ENCODE measurements at places on chromosomes 11 and 22.

DNA sequence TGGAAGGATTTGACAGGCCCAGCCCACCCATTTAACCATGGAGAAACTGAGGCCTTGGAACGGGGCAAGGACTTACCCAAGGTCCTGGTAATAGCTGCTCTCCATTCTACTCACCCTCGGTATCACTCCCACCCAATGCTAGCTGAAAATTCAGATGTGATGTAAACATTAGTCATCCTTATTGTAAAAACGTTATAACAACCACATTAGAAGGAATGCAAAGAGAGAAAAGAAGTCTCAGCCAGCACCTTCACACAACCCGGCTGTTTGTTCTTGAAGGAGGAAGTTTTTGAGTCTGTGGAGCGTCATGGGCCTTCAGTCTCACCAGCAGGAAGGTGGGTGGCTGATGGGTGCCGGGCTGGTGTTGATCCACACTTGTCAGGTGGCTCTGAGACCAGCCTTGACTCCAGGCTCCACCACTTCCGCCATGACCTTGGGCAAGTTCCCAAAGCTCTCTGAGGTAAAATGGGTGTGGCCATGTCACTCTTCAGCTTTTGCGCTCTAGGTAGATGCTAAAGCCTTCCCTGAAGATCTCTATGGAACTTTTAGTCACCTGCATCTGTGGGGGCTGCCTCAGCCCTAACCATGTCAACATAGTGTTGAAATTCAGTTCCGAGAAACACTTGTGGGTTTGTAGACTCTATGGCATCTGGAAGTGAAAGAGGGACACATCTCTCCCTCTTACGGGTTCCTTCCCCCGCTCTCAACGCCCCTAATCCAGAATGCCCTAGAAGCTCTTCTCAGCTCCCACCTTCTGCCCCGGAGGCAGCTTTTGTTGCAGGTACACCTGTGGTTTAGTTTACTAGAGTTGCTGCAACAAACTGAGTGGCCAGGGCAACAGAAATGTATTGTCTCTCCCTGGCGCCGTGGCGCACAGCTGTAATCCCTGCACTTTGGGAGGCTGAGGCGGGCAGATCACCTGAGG, 14.8 kb downstream of the CD6 start:
- peak overlapping the region; percentile 71 for H3K4me3 ChIP-seq
- peak overlapping the region; percentile 95 for H3K27ac ChIP-seq
- DNase-seq: peak; percentile 85
- peaks cover 54% of the 10 kb centered on the region for H3K36me3 ChIP-seq

DNA sequence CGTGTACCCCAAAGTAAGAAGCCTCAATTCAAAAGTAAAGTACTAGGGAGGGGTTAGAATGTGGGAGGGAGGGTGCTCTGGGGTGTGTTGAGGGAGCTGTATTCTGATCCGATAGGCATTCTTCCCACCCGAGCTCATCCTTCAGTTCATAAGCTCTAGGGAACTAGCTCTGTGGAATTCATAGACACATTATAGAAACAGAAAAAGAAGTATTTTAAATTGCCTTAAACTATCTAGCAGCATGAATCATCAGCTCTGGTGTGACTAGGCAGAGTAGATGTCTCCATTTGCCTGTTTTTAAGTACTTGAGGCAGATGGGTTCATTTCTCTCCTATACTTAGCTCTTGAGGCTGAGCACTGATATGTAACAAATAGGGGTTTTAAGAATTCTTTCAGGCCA, 7.3 kb upstream of the SGSM3 start:
- peaks cover 80% of the 10 kb centered on the region for H3K36me3 ChIP-seq
- DNase-seq: no peak
- H3K4me3 ChIP-seq: no peak overlapping the region
- no peaks in the 10 kb centered on the region for H3K27me3 ChIP-seq
- H3K4me1 ChIP-seq: no peaks in the 10 kb centered on the region

DNA sequence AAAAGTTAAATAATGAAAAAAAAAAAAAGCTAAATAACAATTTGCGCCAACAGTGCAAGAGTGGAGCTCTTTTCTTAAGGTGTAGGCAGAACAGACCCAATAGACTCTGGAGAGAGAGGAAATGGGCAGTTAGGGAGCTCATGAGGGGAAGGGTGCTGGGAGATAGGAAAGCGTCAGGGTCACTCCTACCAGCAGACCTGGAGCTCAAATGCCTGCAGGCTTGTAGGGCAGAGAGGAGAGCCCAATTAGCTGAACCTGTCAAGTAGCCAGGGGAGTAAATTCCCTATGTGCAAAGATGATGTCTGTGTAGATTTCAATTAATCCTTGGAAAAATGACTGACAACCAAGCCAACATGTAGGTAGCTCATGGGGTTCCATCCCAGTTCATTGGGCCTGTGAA, 73.0 kb downstream of the RAB30 start:
- H3K27me3 ChIP-seq: no peaks in the 10 kb centered on the region
- peaks cover 89% of the 10 kb centered on the region for H3K4me1 ChIP-seq
- no peak overlapping the region for H3K4me3 ChIP-seq
- peaks cover 13% of the 10 kb centered on the region for H3K36me3 ChIP-seq

DNA sequence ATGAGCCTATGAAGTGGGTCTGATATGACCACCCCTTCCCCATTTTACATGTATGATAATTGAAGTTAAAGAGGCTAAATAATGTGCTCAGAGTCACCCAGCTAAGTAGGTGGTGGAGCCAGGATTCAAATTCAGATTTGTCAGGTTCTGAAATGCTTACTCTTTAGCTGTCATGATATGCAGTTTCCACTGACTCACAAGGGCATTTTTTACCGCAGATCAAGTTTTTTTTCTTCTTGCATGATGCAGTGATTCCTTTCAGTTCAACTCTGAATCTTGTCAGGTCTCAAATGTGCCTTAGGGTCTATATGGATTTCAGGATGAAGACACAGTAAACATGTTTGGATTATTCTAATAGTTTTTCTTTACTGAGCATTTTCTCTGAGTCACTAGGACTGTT, 12.6 kb upstream of the TRIM44 start:
- peaks cover 49% of the 10 kb centered on the region for H3K27me3 ChIP-seq
- DNase-seq: no peak
- H3K4me3 ChIP-seq: no peak overlapping the region
- H3K4me1 ChIP-seq: peaks cover 4% of the 10 kb centered on the region
- no peaks in the 10 kb centered on the region for H3K36me3 ChIP-seq

- H3K27ac ChIP-seq: no peak overlapping the region
- H3K27me3 ChIP-seq: no peaks in the 10 kb centered on the region
- no peaks in the 10 kb centered on the region for H3K36me3 ChIP-seq
- peaks cover 22% of the 10 kb centered on the region for H3K4me1 ChIP-seq
These were observed 15.9 kb upstream of the GLYATL1 start for GRCh38 chr11:58923300-58923788.

- H3K4me3 ChIP-seq: no peak overlapping the region
- no peak for DNase-seq
- no peaks in the 10 kb centered on the region for H3K4me1 ChIP-seq
- H3K27me3 ChIP-seq: peaks cover 8% of the 10 kb centered on the region
- H3K36me3 ChIP-seq: no peaks in the 10 kb centered on the region
These were observed 152.5 kb upstream of the POU2AF2 start for GRCh38 chr11:111093061-111093460.

DNA sequence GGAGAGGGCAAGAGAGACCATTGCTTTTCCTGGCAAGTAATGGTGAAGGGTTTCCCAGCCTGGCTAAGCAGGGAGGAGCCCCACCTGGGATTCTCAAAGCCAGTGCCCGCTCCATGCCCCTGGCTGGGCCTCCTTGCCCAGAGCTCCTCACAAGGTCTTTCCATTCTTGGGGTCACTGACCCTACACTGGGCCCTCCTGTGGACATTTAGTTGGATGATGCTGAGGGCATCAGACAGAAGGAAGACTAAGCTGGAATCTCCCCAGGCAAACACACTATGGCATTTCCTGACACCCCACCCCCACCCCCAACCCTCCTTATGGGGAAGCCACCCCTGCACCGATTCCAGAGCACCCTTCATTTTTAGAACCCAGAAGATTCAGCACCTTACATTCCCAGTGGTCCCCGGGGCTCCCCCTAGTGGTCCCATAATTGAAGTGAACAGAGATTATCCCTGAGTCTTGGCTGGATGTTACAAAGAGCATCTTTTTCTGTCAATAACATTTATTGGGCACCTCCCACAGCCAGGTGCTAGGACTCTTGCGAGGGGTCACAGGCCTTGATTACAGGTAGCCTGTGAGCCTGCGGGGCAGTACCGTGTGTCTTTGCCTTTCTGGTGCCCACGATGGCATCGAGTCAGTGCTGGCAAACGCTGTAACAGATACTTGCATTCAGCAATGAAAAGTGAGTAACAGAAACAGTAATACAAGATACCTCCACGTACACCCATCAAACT, 548.5 kb downstream of the BUD13 start:
- DNase-seq: peak; percentile 41
- H3K4me3 ChIP-seq: no peak overlapping the region
- H3K27me3 ChIP-seq: peaks cover 8% of the 10 kb centered on the region
- no peaks in the 10 kb centered on the region for H3K36me3 ChIP-seq
- no peak overlapping the region for H3K27ac ChIP-seq
- no peaks in the 10 kb centered on the region for H3K4me1 ChIP-seq

GRCh38 chr22:41425660-41426365, 20.8 kb downstream of the TOB2 start:
- peak overlapping the region; percentile 63 for H3K27ac ChIP-seq
- peaks cover 6% of the 10 kb centered on the region for H3K36me3 ChIP-seq
- peak overlapping the region; percentile 8 for H3K4me3 ChIP-seq
- H3K27me3 ChIP-seq: no peaks in the 10 kb centered on the region

GRCh38 chr11:57322256-57323166, 2.2 kb downstream of the TNKS1BP1 start:
- H3K4me3 ChIP-seq: peak overlapping the region; percentile 80
- DNase-seq: no peak

DNA sequence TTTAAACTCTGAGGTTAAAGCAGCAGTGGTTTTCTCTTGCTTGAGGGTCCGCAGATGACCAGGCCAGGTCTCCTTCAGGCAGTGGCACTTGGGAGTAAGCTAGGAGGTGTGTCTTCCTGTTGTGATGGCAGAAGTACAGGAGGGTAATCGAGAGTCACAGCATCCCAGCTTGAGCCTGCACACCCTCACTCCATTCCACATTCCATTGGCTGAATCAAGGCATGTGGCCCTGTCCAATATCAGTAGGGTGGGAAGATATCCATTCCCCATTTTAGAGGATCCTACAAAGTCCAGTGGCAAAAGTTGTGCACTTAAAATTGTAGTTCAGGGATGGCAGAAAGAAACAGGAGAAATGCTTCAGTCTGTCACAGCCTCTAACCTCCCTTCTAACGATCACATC, 23.3 kb downstream of the OSBP2 start:
- no peaks in the 10 kb centered on the region for H3K27me3 ChIP-seq

- no peaks in the 10 kb centered on the region for H3K36me3 ChIP-seq
- no peak overlapping the region for H3K4me3 ChIP-seq
- no peak for DNase-seq
These were observed 320.3 kb upstream of the ZC3H12C start for GRCh38 chr11:109772892-109773291.

GRCh38 chr11:19294444-19294843, 53.7 kb upstream of the E2F8 start:
- peaks cover 12% of the 10 kb centered on the region for H3K27me3 ChIP-seq
- DNase-seq: no peak
- H3K27ac ChIP-seq: no peak overlapping the region
- H3K4me1 ChIP-seq: no peaks in the 10 kb centered on the region

GRCh38 chr11:86499723-86500129, 125.0 kb downstream of the CCDC81 start:
- no peak for DNase-seq
- H3K27me3 ChIP-seq: peaks cover 7% of the 10 kb centered on the region
- no peak overlapping the region for H3K4me3 ChIP-seq
- H3K36me3 ChIP-seq: no peaks in the 10 kb centered on the region
- H3K4me1 ChIP-seq: peaks cover 5% of the 10 kb centered on the region
- no peak overlapping the region for H3K27ac ChIP-seq

GRCh38 chr11:12749442-12749841, 75.2 kb downstream of the TEAD1 start:
- no peaks in the 10 kb centered on the region for H3K4me1 ChIP-seq
- no peak overlapping the region for H3K27ac ChIP-seq
- H3K4me3 ChIP-seq: no peak overlapping the region
- H3K27me3 ChIP-seq: peaks cover 17% of the 10 kb centered on the region

- no peak overlapping the region for H3K27ac ChIP-seq
- H3K36me3 ChIP-seq: no peaks in the 10 kb centered on the region
- no peaks in the 10 kb centered on the region for H3K27me3 ChIP-seq
- no peak for DNase-seq
- no peak overlapping the region for H3K4me3 ChIP-seq
- H3K4me1 ChIP-seq: peaks cover 5% of the 10 kb centered on the region
These were observed 8.7 kb downstream of the TSKU start for GRCh38 chr11:76791861-76792260.

GRCh38 chr11:69137151-69137844, 18.4 kb upstream of the SMIM38 start:
- H3K27ac ChIP-seq: no peak overlapping the region
- peaks cover 31% of the 10 kb centered on the region for H3K4me1 ChIP-seq
- no peaks in the 10 kb centered on the region for H3K27me3 ChIP-seq
- H3K4me3 ChIP-seq: no peak overlapping the region

DNA sequence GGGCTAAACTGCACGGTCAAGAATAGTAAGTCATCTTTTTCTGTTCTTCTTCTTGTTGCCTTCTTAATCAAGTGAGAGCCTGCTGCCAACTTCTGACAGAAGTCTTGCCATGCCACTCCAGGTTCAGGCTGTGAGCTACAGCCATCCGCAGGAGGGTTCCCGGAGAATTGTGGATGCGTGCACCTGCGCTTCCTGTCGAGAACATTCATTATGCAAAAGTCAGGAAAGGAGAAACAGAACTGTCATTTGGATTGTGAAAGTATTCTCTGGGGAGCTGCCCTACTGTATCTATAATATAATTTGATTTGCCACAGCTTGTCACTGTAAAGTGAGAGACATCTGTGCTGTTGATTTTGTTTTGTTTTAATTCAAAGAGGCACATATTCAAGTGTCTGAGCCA, 12.3 kb downstream of the IL17RA start:
- no peak overlapping the region for H3K4me3 ChIP-seq
- H3K27ac ChIP-seq: no peak overlapping the region
- no peaks in the 10 kb centered on the region for H3K27me3 ChIP-seq
- H3K4me1 ChIP-seq: peaks cover 86% of the 10 kb centered on the region
- no peak for DNase-seq

- no peak overlapping the region for H3K27ac ChIP-seq
- no peaks in the 10 kb centered on the region for H3K4me1 ChIP-seq
- DNase-seq: no peak
- H3K27me3 ChIP-seq: peaks cover 6% of the 10 kb centered on the region
- no peaks in the 10 kb centered on the region for H3K36me3 ChIP-seq
- no peak overlapping the region for H3K4me3 ChIP-seq
These were observed 144.1 kb upstream of the B3GAT1 start for GRCh38 chr11:134556186-134556585.

- DNase-seq: no peak
These were observed 12.2 kb downstream of the OR4D9 start for GRCh38 chr11:59523541-59523940.
